ENCODE measurements at places on chromosomes 16 and 17.

DNA sequence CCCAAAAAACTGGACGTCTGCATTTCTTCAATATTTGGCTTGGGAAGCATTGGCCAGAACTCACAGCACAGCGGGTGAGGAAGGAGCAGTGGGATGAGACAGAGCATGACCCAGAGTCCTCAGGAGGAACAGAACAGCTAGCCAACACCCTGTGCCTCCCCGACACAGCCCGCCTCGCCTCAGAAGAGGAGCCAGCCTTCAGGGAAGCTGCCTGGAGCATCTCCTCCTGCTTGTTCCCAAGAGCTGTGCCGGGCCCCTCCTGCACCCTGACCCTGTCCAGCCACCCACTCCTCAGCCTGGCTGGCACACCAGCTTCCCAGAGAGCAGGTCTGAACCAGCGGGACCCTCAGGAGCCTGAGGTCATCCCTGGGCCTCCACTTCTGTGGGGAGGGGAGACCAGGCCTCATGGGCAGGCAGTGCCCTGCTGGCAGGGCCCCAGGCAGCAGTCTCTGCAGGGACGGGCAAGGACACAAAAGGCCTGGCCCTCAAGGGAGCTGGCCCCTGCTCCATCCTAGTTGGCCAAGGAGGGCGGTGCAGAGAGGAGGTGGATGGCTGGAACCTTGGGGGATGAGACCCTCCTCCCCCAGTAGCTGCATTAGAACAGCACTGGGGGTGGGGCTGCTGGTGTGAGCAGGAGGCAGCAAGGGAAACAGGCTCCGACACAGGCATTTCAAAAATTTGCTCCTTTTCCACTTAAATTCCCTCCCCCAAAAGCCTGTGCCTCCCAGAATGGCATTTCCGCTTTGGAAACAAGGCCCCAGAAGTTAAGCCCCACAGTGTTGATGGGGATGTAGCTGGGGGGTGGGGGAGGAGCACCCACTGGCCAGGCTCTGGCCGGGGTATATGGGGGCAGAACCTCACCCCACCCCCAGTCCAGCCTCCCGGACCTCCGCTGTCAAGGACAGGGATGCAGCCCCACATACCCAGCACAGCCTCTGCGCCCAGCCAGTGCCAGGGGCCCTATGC is 1.8 kb upstream of the BCAR1 start:
- DNase-seq, result peak; percentile 67

- no peak for DNase-seq
Observed at GRCh38 chr16:69508033-69508755, 57.6 kb upstream of the NFAT5 start.

GRCh38 chr17:53168413-53168812 is 654.3 kb upstream of the KIF2B start:
- no peak for DNase-seq

- DNase-seq, result peak; percentile 89
Observed at GRCh38 chr17:18857864-18858566, at the start of gene PRPSAP2. PRPSAP2 (plus strand) TSS chr17:18858131; CDS start chr17:18865834, 7,703 bp downstream.

GRCh38 chr16:46743232-46743719 is 4.9 kb downstream of the MYLK3 start:
- peak; percentile 32 for DNase-seq

DNA sequence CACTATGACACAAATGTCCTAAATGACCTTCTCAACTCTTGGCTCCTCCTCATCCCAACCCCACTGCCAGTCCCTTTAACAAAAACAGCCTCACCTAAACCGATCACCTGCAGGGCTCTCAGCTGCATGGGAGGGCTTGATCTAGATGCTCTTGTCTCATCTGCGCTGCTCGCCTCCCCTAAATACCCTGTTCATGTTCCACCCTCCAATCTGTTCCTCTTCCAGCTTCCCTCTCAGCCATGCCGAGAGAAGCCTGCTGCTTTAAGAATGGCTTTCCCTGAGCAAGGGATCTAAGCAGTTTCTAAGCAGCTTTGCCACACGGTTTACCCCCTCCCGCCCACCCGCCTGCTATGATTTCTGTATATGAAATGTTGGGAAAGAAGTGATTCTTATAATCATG is 23.7 kb downstream of the PIPOX start:
- no peak for DNase-seq

- DNase-seq, result peak; percentile 63
Observed at GRCh38 chr17:38663125-38663751, 11.5 kb downstream of the EPOP start.

DNA sequence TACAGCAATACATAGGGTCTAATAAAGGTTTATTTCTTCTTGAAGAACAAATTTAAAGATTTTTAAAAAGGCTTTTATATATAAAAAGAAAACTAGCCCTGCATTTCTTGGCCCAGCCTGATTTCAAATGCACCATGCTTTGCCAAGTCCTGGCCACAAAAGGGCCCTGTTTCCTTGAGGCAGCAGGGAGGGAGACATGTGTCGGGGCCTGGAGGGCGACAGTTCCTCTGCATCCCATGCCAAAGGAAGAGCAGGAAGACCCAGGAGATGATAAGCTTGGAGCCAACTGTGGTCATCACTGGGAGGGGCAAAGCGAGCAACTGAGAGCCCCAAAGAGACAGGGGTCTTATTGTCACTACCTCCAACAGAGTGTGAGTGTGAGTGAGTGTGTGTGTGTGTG is 571.5 kb upstream of the PSMD7 start:
- no peak for DNase-seq

- no peak for DNase-seq
Observed at GRCh38 chr17:43015579-43015978, 6.6 kb downstream of the VAT1 start.

DNA sequence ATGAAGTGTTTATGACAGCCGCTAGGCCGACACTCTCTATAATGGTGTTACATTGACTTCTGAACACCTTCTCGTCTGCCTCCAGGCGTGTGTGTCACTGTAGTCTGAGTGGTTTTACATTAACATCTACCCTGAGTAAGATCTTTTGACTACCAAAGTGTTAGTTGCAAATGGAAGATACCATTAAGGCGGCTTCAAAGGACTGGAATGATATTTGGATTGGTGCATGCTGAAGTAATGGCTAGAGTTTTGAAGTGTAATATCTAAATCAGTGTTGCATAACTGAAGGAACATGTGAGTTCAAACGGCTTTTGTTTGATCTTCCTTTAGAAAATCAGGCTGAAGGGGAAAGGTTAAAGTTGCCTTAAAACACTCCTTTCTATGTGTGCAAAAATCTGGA is 52.2 kb downstream of the BCAS3 start:
- no peak for DNase-seq

DNA sequence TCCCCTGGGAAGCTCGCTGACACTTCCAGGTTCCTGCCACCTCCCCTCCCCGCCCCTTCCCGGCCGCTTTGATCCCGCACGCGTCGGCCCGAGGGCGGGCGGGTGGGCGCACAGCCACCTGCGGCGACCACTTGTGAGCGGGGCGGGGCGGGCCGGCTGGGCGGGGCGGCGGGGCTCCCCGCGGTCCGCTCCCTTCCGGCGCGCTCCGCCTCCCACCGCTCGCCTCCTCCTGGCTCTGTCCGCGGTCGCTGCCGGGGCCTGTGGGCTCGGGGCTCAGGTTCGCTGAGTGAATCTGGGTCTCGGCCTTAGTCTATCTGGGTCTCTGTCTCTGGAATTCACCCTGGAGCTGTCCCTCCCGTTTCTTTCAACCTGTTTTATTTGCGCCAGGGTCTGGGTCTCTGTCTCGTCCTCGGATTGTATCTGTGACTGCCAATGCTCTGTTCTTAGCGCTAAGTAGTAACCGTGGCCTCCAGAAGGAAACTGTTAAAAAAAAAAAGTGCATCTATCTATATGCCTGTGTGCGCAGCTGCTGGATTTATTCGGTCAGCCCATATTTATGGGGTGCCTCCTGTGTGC is 2.7 kb upstream of the HES7 start:
- no peak for DNase-seq

- DNase-seq, result no peak
Observed at GRCh38 chr16:3497771-3498170, 2.5 kb upstream of the C16orf90 start.

GRCh38 chr17:63445954-63446752 is at the start of gene CYB561:
CYB561 (minus strand) TSS chr17:63446306; CDS start chr17:63437547, 8,759 bp downstream.
- DNase-seq, result no peak

- DNase-seq, result no peak
Observed at GRCh38 chr17:76658242-76658662, 14.7 kb upstream of the ST6GALNAC1 start.

DNA sequence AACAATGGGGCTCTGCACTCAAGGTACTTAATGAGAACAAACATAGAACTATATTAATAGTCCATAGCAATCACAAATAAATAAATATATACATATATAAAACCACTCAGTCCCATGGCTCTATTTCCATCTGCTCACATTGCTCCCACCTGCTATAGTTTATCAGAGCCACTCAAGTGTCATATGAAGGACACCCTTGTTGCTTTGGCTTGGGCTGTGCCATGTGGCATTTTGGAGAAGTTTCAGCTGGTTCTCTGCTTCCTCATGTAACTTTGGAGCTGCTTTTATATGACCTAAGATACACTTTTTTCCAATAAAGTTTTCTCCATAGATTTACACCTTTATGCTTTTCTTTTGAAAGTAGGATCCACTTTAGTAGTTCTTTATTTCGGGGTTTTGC is 126.4 kb downstream of the KCNJ2 start:
- DNase-seq, result no peak

DNA sequence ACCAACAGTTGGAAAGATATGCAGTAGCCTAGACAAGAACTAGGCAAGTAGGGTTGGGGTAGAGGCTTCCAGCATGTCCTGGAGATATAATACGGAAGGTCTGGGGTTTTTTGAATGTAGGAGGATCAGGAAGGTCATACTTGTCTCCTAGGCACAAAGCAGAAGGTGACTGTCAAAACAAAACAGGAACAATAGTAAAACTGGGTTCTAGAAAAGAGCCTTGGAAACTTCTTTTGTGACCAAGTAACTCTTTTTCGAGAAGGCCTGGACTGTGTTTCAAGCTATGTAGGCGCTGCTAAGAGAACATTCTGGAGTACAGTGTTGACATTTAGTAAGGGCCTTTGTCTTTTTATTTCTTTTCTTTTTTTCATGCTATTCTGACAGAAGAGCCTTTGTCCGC is 26.9 kb upstream of the TENT4B start:
- no peak for DNase-seq

DNA sequence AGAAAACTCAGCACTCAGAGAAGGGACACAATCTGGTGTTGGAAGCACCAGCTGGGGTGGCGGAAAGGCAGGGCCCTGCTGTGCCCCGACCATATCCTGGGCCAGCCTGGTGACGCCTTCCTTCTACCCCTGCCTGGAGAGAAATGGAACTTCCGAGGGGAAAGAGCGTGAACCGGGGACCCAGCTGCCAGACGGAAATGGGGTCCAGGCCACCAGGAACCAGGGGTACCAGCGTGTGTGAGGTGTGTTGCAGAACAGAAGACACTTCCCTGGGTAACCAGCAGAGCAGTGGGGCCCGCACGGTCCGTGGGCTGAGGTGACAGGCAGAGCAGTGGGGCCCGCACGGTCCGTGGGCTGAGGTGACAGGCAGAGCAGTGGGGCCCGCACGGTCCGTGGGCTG is 6.8 kb downstream of the RAB40B start:
- DNase-seq, result no peak

DNA sequence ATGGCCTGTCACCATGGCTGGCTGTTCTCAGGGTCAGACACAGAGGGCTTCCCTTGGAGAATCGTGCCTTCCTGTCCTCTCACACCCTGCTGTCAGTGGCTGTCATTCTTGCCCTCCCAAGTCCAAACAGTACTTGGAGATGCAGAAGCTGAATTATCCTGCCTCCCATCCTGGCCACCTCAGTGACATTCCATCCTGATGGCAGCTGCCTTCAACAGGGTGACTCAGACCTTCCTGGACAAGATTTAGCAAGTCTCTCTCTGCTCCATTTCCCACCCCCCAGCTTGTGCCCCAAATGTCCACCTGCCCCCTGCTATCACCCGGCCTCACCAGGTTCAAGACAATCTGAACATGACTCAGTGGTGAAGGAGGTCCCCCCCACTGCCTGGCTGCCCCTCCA is 4.8 kb upstream of the KRT36 start:
- peak; percentile 27 for DNase-seq

DNA sequence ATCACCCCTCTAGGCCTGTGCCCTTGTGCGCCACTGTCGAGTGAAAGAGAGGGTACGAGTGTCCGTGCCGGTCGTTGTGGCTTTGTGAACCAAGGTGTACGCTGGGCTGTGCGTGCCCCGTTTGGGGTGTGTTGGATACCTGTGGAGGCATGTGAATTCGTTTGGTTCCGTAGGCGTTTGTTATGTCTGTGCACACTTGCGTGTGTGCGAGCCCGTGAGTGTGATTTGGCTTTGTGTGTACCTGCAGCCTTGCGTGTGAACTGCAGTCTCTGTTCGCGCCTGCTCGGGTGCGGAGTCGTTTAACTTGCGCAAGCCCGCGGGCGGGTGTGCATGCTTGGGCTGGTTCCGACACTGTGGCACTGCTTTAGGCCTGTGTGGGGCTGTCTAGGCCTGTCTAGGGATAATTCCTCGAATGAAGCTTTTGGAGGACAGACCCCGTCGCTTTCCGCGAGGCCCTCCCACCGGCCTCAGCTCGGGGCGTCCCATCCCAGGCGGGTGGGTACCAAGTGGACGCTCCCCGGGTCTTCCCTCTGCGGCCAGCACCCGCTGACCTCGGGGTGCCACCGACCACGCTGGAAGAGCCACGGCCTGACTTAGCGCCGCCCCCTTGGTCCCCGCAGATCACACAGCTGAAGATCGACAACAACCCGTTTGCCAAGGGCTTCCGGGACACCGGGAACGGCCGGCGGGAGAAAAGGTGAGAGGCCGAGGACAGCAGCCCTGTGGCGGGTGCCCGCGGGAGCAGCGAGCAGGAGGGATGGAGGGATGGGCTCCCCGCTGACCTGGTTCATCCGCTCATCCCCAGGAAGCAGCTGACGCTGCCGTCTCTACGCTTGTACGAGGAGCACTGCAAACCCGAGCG is 4.4 kb downstream of the TBX2 start:
- DNase-seq, result peak; percentile 66

- peak; percentile 89 for DNase-seq
Observed at GRCh38 chr17:77331301-77331864, 190.6 kb downstream of the SEC14L1 start.

- DNase-seq, result no peak
Observed at GRCh38 chr17:13569398-13570123, 32.2 kb downstream of the HS3ST3A1 start.

GRCh38 chr16:19980632-19981265 is 92.9 kb downstream of the GPR139 start:
- no peak for DNase-seq

DNA sequence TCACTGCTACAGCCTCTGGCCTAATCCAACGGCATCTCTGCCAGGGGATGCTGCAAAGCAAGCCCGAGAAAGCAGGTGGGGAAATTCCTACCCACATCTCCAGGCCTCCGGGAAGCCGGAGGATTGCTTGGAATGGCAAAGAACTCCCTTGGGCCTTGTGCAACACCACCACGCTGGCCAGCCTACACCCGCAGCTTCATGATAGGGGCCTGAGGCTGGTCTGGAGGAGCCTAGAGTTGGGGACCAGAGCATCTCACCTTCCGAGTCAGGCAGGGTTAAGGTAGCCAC is 20.3 kb downstream of the GGA3 start:
- no peak for DNase-seq

DNA sequence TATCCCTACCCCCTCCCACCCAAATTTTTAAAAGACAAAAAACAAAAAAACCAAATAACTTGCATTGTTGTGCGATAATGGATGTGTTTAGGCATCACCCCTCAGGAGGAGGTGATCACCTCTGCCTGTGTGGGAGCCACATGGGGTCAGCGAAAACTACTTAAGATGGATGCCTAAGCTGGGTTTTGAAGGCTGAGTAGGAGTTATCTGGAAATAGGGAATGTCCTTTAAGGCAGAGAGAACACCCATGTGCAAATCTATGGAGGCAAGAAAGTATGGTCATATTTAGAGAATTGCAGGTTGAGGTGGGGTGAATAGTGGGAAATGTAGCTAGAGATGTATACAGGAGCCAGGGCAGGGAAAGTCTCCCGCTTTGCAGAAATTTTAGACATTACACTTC is 5.6 kb upstream of the TACO1 start:
- no peak for DNase-seq
